A549 treated with dexamethasone at 1 μM for 4 hours (cell line): ENCODE measurements at places on chromosomes 1 and 21. TPM values are rescaled to one million over a fixed set of nuclear protein-coding genes. Genes with fewer than 3 reads are reported as not detected.

S100A9 gene
- 0.49 to 0.92 TPM (median 0.54 TPM) in 5 replicates for total RNA-seq

STUM gene
- not detected in 5 replicates for total RNA-seq

WLS gene
- 14.8 to 18.5 TPM (median 15.0 TPM) in 5 replicates for total RNA-seq

LCE3E gene
- 0.24 to 0.26 TPM in 2 of 5 replicates, not detected in the others for total RNA-seq

KCNE1 gene
- total RNA-seq: 0.04 to 0.12 TPM (median 0.07 TPM) in 3 of 5 replicates, not detected in the others

OR2L8 gene
- total RNA-seq: not detected in 5 replicates
